Stimulated activated CD8-positive, alpha-beta memory T cell treated with anti-CD3 and anti-CD28 coated beads, Interleukin-15, amount 100 ng/mL, for 24 hours (primary cell): ENCODE measurements at places on chromosomes 6 and 20.

- DNase-seq = no peak
Observed at GRCh38 chr20:11246251-11246775, 572.5 kb upstream of the JAG1 start.

GRCh38 chr6:105135907-105136430, 43.8 kb downstream of the POPDC3 start:
- no peak for DNase-seq

DNA sequence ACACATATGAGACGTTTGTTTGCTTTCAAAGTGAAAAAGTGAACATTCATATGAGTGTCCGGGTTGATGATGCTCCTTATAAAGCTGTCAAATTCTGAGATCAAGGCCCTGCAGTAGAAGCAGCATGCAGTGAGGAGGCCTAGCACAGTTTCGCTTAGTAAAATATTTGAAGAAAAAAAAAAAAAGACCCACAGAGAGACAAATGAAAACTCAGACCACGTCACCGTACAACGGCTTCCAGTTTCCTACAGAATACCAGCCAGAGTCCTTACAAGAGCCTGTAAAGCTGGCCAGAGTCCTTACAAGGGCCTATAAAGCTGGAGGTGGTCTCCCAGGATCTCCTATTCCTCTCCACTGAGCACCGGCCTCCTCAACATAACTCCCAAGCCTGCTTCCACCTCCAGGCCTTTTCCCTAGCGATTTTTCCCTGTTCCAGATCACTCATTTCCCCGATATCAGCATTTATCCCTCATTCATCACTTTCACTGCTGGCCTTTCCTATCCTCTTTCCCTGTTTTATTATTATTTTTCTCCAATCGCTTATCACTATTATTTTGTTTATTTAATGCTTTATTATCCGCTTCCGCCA, 1.5 kb upstream of the HMGN4 start:
- DNase-seq = no peak

GRCh38 chr20:17023806-17024205, 203.0 kb upstream of the PCSK2 start:
- DNase-seq = no peak

- DNase-seq = no peak
Observed at GRCh38 chr6:35596448-35597442, 84.0 kb upstream of the TULP1 start.

GRCh38 chr6:5529733-5530132, 268.4 kb downstream of the FARS2 start:
- DNase-seq = no peak

- no peak for DNase-seq
Observed at GRCh38 chr20:43244647-43245046, 54.9 kb upstream of the PTPRT start.

DNA sequence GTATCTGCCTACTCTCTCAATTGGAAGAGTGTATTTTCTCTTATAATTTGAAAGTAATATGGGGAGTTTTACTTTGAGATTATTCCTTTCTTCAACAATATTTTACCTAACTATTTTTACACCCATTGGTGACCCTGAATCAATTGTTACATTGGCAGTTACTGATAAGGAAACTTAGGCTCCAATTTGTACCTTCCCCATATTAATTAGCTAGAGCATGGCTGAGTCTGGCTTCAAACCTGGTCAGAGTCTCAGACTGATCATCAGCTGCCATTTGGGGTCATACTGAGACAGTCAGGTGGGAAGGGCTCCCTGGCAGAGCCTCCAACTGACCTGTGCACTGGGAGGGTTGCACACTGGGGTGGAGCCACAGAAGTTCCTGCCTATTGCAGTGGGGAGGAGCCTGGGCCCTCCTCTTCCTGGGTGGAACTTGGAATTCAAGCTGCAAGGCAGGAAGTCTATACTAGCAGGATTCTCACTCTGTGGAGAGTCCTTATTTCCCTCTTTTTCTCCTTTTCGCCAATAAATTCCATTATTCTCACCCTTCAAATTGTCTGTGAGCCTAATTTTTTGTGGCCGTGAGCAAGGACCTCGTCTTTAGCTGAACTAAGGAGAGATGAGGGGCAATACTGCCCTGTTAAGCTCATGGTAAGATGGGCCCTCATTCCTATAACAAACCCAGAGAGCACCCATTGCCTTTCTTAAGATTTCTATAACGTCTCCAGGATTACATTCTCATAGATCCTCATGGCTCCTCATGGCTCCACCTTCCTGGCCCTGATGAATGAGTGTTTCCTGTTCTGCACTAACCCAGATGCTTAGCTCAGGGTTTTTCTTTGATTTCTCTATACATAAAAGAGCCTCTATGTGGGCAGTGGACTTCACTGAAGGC, 285.1 kb downstream of the ADGB start:
- DNase-seq = no peak

DNA sequence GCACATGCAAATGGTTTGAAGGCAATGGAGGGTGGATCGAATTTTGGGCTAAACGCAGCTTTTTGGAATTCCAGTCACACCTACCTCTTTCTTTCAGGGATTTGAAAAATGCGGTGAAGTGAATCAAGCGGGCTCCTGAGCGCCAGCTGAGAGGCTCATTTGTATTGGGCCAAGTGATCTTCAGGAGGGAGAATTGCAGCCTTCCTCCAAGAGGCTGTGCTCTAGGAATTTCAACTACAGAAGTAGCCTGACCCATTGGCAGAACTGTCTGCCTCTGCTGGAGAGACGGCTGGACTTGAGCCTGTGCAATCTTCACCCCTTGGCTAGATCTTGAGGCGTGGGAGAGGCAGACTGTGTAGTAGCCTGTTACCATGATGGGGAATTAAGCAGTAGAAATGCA, 5.7 kb upstream of the TIAM2 start:
- no peak for DNase-seq

DNA sequence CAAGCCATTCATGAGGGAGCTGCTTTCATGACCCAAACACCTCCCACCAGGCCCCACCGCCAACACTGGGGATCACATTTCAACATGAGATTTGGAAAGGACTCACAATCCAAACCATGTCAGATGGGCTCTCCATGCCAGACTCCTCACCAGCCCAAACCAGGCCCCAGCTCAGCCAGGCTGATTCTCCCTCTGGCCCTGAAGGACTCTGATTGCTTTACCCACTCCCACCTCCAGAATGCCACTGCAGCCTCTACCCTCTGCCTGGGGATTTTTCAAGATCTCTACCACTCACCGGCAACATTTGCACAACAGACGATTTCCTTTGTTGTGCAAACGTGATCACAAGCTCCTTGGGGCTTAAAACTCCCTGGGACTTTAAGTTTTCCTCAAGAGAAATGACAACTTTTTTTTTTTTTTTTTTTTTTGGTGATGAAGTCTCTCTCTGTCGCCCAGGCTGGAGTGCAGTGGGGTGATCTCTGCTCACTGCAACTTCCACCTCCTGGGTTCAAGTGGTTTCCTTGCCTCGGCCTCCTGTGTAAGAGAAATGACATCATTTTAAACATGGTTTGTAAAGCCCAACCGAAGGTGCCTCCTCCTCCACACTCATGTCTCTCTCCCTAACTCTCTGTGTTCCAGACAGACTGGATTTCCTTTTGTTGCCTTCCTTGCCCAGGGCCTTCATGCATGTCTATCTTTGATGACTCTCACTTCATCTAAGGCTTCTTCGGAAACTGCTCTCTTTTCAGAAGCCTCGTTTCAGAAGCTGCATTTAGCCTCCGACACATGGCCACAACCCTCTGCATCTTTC, 147.0 kb downstream of the CDH26 start:
- DNase-seq = no peak

GRCh38 chr6:126253431-126253830, 86.5 kb upstream of the CENPW start:
- DNase-seq = no peak

DNA sequence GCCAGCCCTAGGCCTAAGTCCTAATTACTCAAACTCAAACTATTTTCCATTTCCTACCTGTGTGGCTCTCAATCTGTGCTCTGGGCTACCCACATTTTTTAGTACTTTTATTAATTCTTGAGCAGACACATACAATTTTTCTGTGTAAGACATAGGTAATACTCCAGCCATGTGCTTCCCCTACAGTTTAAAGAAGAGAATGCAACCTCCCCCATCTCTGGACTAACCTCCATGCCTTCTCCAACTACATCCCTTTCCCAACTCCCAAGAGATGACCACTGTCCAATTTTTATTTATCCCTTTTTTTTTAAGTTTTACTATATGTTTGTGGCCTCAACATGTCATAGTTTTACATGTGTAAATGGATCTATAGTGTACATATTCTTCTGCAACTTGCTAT, 5.8 kb downstream of the HMGN4 start:
- no peak for DNase-seq

- DNase-seq = no peak
Observed at GRCh38 chr6:166757232-166758135, 130.4 kb upstream of the RPS6KA2 start.

GRCh38 chr6:41578217-41579087, 32.3 kb downstream of the FOXP4 start:
- no peak for DNase-seq

GRCh38 chr6:11618533-11618932, 81.0 kb downstream of the TMEM170B start:
- DNase-seq = no peak
